ENCODE measurements at places on chromosomes 7 and 10.

DNA sequence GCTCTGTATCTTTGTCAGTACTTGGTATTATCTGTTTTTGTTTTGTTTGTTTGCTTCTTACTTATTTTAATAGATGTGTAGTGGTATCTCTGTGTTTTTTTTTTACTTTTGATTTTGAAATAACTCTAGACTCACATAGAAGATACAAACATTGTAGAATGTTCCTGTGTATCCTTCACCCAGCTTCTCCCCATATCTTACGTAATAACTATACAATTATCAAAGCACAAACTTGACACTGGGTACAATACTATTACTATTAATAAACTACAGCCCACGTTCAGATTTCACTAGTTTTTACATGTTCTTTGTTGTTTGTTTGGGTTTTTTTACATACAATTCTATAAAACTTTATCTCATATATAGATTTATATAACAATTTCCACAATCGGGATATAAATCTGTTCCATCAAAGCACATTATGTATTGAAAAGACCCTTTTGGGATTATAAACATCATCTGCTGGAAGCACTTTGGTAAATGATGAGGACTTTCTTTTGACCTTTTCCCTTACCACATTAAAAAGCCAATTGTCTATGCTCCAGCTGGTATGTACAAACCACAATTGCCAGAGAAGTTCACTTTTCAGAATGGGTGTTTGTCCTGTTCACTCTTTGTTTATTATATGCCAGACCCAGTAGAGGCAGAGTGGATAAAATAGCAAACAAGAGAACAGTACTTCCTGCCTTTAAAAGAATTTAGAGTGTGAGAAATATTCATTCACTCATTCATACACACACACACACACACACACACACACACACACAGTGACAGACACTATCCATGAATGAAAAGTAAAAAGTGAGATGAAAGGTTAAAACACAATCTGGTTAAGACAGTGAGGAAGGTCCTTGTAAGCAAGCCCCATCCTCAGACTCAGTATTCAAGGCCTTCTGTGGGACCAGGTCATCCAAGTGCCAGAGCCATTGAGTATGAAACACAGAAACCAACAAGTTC lies 113.0 kb downstream of the SGMS1 start:
- peak; percentile 7 for DNase-seq

DNA sequence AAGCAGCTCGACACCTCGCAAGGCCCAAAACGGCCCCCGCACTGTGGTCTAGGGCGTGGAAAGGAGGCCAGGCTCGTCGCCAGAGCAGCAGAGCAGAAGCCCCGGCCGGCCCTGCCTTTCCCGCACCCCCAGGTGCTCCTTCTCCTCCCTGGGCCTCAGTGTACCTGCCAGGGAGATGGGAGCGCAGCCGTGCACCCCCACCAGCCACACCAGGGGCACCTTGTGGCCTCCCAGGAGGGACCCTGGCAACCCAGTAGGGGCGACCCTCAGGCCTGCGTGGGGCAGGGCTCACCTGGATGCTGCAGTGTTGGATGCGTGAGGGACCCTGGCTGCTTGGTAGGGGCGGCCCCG lies 9.5 kb downstream of the PDGFA start:
- no peak for DNase-seq

GRCh38 chr7:43112459-43112940 lies at the start of gene HECW1:
TSS of gene HECW1 (plus strand) at chr7:43112647. CDS start at chr7:43243906, 131,259 bp downstream.
- no peak for DNase-seq

DNA sequence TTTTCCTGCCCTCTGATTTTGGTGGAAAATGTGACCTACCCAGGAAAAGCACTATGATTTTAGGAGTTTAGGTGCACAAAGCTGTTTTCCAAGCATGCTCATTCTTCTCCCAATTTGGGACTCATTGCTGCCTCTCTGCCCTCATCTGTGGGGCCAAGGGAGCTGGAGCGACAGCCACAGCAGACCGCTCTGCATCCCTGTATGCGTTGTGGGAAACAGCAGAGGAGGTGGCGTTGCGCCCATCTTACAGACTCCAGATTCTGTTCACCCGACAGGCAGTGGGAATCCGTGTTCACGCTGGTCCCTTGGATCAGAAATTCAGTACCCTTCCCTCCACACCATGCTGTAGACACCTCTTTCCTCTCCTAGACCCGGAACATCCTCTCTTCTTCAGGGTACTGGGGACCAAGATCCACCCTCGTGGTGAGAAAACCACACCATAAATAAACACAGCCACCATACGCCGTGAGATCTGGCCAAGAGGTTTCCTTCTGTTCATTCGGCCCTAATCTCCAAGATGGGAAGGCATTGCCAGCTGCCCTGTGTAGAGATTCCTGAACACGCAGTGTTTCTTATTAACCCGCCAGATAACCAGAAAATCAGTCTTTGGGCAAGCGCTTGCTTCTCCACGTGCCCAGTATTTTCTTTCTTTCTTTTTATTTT lies 87.9 kb downstream of the CUX1 start:
- no peak for DNase-seq

DNA sequence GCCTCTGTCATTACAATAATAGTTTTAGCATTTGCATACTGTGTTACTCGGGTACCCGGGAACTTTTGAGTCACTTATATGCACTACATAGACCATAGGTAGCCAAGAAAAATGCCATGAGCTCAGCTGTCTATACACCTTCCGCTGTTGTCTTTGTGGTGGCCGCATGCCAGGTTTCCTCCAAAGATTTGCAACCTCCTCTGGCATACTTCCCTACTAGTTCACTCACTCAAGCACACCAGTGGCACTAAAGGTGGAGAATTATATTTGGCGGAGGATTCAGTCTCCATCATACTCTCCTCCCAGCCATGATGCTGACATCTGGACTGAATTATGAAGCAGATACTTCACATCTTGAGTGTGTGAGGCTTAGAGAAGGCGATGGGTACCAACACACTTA lies 35.6 kb upstream of the GRB10 start:
- DNase-seq, result no peak

GRCh38 chr7:92205987-92206386 lies 27.0 kb upstream of the LRRD1 start:
- no peak for DNase-seq

DNA sequence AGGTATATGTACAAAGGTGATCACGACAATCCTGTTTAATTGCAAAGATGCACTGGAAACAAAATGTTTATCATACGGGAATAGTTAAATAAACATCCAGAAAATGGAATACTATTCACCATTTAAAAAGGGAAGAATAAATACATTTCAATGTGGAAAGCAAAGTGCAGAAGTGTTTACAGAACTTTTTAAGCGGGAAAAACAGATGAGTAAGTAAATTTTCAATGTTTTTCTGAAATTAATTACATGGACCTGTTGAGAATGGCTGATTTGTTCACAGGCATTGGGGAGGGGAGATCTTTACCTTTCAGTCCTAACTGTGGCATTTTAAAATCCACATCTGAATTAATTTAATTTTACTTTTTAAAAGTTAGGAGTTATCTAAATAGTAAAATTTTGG lies 7.1 kb downstream of the MTPN start:
- DNase-seq, result no peak

DNA sequence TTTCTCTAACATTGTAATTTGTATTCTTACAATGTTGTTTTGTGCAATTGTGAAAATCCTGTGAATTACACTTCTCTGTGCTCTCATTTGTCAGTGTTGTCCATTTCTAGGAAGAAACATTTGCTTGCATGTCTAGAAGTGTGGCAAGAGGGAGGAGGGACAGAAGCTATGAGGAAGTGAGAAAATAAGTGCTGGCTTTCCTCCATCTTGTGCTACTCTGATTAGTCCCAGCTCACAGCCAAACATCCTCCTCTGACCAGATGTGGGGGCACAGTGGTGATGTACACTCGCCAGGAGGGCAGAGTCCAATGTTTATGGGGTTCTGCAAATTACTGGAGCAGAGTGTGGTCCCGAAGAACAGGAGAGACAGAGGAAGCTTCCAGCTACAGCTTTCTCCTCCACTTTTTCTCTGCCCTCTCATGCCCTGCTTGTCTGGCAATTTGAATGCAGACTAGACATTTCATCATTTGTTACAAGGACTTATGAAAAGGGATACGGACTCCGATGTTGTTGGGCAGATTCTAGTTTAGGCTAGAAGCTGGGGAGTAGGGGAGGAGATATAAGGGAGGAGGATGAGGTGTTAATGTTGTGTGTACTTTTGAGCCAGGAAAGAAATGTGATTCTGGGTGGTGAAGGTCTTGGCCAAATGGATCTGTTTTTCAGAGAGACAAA lies 131.0 kb upstream of the C1GALT1 start:
- DNase-seq, result no peak

DNA sequence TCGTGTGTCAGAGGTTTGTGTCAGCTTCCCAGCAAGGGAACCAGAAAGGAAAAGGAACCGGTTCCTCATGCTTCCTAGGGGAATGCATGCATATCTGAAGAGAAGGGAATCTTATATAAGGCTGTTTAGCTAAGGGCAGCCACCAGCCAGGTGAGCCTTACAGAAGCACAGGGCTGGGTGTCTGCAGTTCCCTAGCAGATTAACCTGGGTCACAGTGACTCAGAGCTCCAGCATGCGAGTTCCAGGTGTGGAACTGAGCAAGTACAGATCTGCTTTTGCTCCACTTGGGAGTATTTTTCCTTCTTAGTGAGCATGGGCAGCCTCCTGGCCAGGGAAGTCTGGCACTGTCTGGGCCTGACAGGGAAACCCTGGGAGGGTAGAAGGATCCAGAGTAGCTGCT lies 957 bp upstream of the ANKRD2 start:
- DNase-seq, result no peak

DNA sequence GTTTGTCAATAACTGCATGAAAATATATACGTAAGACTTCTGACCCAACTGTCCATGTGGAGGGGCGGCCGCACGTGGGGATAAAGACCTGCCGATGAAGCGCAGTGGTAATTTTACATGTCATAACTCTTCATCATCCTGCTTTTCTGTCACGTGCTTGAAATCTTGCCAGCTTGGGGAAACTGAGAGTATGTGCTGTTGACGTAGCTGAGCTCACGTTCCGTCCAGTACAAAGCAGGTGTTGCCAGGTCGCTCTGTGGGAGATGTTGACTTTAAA lies 105.1 kb downstream of the INPP5A start:
- peak; percentile 62 for DNase-seq

GRCh38 chr7:84469034-84469433 lies 274.4 kb upstream of the SEMA3A start:
- DNase-seq, result no peak

DNA sequence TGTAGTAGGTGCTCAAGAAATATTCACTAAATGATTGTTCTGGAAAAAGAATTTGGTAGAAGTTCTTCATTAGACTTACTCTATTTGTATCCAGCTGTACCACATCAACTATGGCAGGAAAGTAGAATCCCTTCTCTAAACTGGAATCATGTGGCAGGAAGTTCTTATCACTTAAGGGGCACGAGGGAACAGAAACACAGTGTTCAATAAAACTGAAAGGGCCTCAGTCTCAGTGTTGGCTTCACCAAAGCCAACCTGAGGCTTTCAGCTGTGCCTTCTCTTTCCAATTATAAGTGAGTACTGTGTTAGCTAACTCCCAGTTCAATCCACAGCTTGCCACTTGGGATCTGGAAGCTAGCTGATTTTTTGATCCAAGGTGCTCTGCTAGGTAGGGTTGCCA lies 257.6 kb upstream of the LRGUK start:
- DNase-seq, result no peak

- no peak for DNase-seq
These were observed 126.6 kb upstream of the LSM8 start for GRCh38 chr7:118057404-118057803.

DNA sequence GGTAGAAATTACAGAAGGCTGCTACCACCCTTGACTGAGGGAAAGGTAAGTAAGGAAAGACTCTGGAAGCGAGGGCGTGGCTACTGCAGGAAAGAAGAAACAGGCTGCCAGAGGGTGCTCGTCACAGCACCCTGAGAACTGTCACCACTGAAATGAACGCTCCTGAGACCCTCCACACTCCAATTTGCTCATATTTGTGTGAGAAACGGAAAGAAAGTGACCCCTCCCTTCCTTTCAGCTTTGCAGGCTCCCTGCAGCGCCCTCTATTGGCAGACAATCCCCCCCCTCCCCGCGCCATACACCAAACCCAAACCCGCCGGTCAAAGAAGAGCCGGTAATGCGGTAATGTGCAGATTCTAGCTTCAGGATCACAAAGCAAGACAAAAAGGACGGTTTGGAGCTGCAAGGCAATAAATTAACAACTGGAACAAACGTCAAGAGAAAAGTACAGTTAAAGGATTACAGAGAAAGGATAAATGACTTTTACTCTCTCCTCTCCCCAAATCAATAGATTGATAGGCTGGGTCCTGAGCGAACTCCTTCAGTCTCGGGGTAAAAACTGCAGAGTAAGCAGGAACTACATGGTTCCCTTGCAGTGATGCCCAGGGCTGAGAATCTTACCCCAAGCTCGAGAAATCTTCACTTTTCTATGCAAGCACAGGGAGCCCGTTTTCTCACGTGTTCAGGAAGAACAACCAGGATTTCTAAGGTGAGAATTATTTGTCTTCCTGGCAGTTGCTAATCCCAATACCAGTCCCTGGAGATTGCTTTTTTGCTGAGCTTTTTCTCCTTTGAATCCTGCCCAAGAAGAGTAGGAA lies 47.6 kb downstream of the STEAP1B start:
- DNase-seq, result no peak

DNA sequence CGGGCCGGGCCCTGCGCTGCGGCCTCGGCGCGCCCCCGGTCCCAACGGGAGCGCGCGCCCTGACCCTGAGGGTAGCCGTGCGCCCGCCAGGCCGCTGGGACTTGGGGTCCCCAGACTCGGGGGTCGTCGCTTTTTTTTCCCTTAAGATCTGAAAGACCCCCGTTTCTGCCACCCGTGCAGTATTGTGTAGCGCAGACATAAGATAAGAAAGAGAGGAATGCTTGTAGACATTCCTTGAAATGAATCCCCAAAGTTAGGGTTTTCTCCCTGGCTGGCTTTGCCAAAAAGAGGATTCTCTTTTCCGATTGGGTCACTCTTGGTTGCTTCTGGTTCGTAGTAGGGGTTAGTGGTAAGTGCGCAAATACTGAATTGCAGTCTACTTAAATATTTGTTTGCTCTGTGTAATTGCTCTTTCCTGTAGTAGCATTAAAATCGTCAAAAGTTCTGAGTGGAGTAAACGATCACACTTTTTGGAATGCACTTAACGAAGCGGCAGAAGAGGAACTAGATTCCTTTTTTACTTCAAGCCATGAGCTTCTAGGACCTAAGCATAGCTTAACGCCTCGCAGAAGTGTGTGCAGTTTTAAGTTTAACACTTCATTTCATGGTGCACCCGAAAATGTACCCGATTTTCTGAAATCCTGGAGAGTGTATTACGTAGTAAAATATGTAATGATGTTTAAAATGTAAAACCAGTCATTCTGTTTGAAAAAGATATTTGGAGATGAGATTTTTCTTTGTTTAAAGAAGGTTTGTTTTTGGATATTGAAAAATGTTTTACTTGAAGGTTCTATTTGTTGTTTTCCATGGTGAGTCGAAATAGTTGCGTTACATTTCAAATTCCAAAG lies 1.3 kb downstream of the CUL1 start:
- peak; percentile 50 for DNase-seq

Measured in NCI-H774 (cell line).